ENCODE measurements at places on chromosomes 3 and 15. TPM values are rescaled to one million over a fixed set of nuclear protein-coding genes. Genes with fewer than 3 reads are reported as not detected.

- no peak for DNase-seq
Measured at GRCh38 chr3:70855149-70855548, 542.7 kb upstream of the MDFIC2 start.

GRCh38 chr3:27471923-27472550, 12.1 kb downstream of the SLC4A7 start:
- DNase-seq: no peak

DNA sequence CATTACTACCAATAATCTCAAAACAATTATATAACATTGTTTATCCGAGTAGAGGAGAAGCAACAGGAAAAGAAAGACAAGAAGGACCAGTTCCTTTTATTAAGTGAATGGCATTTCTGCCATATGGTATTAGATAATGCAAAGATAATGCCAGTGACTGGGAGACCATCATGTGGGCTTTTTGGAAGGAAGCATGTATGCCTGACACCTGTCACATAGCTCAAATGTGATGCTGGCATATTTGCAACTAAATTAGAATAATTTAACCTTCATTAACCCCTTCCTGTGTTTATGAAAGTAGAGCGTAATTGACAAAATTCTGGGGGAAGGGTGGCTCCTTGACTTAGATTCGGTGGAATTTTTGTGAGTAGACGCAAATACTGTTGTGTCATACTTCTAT, 733.0 kb downstream of the TUSC7 start:
- no peak for DNase-seq

GRCh38 chr3:143240886-143241285, 121.3 kb downstream of the CHST2 start:
- no peak for DNase-seq

DNA sequence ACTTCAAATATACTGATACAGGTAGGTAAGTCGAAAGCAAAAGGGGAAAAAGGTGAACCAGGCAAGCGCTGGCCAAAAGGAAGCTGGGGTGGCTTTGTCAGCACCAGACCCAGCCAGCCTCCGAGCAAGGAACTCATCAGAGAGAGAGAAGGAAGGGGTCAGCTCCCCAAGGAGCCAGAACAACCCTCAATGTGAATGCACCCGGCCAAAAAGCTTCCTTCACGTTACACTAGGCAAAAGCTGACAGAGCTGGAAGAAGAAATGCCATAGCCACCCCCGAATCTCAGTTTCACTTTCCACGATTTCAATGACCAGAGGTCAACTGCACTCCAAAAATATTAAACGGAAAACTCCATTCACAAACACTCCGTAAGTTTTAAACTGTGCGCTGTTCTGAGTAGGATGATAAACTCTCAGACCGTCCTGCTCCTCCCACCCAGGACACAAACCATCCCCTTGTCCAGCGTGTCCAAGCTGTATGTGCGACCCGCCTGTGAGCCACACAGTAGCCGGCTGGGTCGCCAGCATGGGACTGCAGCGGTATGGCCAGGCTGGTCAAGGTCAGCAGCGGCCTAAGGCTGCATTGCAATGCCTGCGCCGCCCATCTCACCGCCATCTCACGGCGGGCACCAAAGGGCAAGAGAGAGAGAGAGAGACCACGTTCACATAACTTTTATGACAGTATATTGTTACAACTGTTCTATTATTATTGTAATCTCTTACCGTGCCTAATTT, 29.7 kb downstream of the CYFIP1 start:
- no peak for DNase-seq

GRCh38 chr15:67559158-67559557, 16.7 kb downstream of the MAP2K5 start:
- no peak for DNase-seq

DNA sequence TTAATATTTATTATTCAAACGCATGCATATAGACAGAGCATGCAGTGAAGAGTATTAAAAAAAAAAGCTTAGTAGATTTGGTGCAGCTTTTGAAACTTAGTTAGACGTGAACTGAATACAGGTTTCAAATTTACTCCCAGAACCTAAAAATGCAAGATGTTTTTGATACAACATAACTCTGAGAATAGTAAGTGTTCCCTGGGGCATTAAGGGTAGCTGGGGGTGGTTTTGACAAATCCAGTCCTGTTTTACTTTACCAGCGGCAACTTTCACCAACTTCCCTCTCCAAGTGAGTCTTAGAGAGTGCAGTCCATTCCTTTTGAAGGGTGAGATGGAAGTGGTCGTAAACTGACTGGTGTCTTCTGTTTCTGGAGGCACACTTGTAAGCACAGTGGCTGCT, 11.2 kb downstream of the NCBP2 start:
- DNase-seq: no peak

DNA sequence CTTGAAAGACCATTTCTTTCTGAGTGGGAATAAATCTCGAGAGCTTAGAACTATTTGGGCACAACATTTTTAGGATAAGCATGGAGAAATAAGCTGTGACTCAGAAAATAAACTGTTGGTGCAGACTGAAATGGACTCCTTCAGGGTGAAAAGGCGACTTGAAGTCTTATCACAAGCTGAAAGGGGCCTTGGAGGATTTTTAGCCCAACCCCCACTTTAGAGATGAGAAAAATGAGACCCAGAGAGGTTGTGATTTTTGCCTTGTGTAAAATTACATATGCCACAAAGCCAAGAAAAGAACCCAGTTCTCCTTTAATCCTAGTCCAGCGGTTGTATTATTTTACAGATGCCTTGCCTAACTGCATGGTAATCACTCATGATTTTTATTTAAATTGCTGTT, 1.5 kb downstream of the ATP1B3 start:
- DNase-seq: peak; percentile 48

DNA sequence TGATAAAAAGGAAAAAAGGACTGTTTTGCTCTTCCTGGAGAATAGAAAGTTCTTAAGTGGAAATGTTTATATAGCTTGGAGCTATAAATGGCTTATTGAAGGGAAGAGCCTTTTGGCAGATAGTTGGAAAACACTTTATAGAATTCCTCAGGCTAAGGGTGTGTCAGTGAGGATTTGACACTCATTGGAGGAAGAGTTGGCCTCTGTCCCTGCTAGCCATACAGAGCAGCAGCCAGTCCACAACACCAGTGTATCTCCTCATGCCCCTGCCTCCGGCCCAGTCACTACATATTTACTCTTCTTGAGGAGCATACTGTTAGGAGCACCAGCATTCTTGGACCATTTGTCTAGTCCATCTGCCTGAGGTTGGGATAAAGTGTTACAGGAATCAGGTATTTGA, 36.2 kb downstream of the KLHL18 start:
- no peak for DNase-seq

DNA sequence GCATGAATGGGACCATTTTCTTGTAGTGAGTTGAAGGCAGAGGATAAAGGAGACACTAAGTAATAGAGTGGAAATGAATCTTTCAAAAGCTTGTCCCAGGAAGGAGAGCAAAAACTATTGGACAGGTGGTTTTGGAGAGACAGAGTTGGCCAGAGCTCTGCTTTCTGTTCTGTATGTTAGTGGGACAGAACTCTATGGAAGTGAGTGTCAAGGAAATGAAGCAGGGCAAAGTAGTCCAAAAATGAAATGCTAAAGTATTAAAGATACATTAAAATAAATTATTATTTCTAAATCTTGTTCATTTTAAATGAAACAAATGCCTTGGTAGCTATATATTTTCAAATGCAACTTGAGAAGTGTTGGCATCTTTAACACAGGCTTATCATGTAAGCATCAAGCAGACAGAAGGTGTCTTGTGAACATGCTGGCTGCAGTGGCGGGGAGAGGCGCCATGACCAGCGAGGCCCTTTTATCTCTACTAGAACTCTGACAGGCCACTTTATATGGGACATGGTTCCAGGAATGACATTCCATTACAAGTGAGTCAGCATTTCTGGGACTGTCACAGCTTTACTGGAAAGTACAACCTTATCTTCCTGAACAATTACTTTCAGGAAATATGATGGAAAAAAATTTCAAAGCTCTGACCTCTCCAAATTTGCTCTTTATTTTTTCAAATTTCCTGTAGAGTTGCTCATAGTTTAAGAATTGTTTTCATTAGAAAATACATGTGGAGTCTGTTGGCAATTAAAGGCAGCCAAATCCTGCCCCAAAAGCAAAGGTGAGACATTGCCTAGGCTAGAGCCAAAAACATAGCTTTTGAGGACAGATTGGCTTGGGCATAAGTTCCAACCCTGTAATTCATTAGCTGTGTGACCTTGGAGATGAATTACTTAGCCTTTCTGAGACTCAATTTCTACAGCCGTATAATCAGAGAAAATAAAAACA, 106.5 kb downstream of the ECT2 start:
- no peak for DNase-seq

DNA sequence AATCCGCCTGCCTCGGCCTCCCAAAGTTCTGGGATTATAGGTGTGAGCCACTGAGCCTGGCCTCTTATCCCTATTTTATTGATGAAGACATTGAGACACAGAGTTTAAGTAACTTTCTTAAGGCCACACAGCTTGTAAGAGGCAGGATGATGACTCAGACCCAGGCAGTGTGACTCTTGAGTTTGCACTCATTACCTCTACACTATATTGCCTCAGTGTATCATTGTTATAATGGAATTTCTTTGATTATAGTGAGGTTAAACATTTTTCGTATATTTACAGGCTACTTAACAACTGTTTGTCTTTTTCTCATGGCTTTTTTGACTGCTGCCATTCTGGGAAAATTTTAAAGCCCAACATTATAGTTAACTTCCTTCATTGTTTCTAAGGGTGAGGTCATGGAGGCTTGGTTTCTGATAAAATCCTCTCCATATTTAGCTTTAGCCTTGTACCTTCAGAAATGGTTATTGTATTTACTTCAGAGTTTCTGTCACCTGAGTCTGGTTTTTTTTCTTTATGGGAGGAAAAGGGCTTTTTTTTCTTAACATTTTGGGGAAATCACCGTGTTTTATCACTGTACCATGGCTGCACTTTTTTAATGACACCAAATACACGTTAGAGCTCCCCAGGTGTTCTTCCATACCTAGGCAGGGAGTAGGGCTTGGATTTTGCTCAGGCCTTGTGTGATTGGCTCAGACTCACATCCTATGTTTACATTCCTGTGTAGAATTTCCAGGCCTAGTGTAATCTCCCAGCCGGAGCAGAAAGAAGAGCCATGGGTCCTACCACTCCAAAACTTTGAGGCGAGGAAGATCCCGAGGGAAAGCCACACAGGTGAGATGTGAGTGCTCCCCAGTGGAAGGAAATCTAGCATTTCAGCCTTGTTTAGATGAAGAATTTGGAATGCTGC, 6.3 kb downstream of the ZNF774 start:
- DNase-seq: peak; percentile 23

DNA sequence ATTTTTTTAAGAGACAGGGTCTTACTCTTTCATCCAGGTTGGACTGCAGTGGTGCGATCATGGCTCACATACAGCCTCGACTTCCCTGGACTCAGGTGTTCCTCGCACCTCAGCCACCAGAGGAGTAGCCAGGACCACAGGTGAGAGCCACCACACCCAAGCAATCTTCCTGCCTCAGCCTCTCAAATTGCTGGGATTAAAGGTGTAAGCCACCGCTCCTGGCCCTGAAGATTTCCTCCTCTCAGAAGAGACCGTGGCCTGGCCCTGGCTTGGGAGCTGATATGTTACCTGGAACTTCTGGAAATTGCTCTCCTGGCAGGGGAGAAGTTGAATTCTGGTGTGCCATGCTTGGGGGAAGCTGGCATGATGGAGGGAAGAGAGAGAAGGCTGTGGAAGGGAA, 36.2 kb downstream of the PPCDC start:
- no peak for DNase-seq

DNA sequence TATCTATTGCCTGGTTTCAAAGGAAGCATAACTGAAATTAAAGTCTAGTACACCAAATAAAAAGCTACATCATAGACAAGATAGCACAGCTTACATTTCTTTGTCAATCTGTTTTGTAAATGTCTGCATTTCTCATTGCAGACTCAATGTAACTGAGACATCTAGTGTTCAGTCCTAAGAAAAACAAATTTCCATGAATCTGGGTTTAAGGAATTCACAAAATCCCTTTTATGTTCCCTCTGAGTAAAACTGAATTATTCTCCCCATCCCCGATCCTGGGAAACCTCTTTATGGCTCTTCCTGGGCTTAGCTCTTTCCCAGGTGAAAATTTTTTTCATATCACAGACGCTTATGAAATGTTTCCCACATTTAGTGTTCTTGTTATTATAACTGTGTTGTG, 21.6 kb upstream of the RASA2 start:
- DNase-seq: no peak

DNA sequence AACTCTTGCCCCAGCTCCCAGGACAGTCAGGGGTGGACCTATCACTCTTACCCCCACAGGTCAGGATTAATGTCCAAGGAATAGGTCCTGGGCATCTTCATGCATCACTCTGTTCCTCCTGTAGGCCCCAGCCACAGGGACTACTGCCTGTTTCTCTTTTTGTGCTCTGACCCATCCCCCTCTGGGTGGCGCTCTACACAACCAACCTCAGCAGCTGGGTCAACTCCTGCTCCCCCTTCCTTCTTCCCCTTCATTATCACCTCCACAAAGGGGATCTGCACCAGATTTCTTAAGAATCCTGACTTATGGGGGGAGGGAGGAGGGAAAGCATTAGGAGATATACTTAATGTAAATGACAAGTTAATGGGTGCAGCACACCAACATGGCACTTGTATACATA, 12.2 kb upstream of the TRANK1 start:
- no peak for DNase-seq

DNA sequence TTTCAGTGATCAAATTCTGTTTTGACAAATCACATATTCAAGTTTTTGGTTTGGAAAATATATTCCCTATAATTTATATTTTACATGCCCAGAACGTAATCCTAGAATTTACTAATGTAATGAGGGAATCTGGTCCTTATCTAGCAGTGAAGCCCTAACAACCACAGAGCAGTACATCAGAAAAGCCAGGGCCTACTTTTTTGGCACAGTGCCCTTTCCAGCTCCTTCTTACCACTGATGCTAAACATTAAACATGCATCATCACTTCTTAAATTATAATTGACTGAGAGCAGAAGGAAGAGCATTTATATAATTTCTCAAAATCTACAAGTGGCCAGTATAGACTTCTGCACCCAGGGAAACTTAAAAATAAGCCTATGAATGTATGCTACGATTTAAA, 66.7 kb downstream of the FBXL22 start:
- no peak for DNase-seq

DNA sequence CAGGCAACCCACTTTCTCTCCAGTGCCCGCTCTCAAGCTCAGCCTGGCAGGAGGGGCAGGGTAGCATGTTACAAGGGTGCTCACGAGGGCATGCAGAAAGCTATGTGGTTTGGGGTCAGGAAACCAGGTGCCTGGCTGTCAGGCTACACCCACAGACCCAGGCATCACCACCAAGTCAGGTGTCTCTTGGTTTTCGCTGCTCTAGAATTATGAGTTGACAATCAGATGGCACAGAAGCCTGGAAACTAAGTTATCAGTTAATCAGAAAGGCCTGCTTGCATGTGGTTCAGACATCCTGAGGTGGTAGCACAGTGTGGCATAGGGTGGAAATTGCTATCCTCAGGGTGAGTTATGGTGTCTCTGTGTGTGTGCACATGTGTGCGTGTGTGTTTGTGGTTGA, 16.2 kb upstream of the CCR9 start:
- no peak for DNase-seq

TLR9 gene
- not detected for total RNA-seq

SLC28A2 gene
- total RNA-seq: not detected

TMEM212 gene
- total RNA-seq: not detected

GABRR3 gene
- total RNA-seq: not detected

C2CD4A gene
- total RNA-seq: not detected
